ENCODE measurements at places on chromosomes 5 and 9. TPM values are rescaled to one million over a fixed set of nuclear protein-coding genes. Genes with fewer than 3 reads are reported as not detected.

PCA3 gene
- total RNA-seq = not detected

CATSPER3 gene
- total RNA-seq = 0.49 TPM

PHYHD1 gene
- 0.17 TPM for total RNA-seq

IL3 gene
- total RNA-seq = not detected

COL27A1 gene
- total RNA-seq = 14.5 TPM

PITX1 gene
- total RNA-seq = 31.5 TPM

SOWAHA gene
- total RNA-seq = 0.15 TPM

All from A549 treated with DMSO at 1 μM for 4 hours (cell line).